ENCODE measurements at places on chromosomes 3 and 15.

DNA sequence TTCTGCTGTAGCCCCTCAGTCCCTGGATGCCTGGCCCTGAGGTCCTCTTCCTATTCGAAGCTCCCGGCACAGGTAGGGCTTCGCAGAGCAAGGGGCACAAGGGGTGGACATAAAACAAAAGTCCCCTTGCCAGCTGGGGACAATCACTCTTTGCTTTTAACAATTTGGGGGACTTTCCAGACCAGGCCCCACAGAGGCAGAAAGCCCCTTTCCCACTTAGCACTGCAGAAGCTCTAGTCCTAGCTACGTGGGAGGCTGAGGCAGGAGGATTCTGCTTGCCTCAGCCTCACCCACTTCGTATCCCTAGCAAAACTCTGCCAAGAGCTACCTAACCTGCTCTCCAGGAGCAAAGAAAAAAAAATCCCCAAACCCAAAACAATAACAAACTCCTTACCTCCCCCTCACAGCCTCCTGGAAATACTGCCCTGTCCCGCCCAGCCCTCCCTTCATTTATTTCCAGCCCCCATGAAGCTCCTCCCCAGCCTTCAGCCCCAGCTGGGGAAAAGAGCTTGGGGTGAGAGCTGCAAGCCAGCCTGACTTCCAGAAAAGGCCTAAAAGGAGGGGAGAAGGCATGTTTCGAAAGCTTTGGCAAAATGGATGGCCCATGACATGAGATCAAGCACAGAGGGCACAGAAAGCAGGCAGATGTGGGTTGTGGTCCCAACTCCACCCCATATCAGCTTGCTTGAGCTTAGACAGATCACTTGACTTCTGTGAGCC lies at the start of gene CIDEC:
Gene CIDEC (minus strand): TSS at position 424 of the 720 bp plus-strand sequence. CDS start 1,767 bp downstream, outside the sequence.
- no peak for DNase-seq

DNA sequence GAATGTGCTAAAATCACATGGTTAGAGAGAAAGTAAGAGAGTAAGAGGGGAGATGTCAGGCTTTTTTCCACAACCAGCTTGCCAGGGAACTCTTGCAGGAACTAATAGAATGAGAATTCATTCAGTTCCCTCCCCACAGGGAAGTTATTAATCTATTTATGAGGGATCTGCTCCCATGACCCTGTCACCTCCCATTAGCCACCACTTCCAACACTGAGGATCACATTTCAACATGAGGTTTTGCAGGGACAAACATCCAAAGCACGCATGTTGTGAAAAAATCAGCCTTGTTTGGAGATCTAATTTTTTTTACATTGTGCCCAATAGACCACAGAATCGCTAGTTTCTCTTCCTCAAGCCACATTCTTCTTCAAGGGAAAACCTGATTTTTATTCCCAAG lies 904.0 kb downstream of the TBL1XR1 start:
- DNase-seq = no peak

DNA sequence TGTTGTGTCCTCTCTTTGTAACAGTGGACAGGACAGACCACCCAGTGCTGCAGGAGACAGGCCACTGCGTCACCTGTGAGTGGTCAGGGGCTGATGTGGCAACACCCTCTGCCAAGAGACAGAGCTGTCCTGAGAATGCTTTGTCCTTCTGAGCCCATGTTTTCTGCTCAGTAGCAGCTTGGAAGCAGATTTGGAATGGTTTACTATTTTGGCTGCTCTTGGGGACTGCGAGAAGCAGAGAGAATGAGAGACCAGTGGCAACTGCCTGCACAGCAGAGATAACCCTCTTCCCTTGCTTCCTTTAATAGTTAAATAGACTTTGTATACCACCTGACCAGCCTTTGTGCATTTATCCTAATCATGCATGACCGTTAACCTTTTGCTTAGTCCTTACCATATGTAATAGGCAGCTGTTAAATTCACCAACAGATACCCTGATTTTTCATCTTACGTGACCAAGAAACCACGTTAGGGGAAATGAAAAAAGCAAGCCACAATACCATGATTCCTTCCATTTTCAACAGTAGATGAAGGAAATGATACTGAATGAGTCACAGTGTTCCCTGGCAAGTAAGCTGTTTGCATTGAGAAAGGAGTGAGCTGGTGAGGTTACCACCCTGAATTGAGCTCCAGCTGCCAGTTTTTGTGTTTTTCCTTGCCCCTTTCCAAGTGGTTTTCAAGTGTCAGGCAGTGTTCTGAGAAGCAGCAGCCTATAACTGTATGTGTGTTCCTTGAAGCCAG lies 35.5 kb downstream of the B3GALNT1 start:
- peak; percentile 86 for DNase-seq

DNA sequence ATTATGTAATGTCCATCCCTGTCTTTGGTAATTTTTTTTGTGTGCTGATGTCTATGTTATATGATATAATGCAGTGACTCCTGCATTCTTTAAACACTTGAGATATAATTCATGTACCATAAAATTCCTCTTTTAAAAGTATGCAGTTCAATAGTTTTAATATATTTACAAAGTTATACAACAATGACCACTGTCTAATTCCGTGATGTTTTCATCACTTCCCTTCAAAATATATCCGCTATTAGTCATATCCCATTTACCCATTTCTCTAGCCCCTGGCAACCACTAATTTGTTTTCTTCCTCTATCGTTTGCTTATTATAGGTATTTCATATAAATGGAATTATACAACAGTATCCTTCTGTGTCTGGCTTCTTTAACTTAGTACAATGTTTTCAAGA lies 64.9 kb upstream of the SUCLG2 start:
- DNase-seq = peak; percentile 0

- no peak for DNase-seq
Observed at GRCh38 chr3:123524981-123525380, 59.9 kb downstream of the HACD2 start.

GRCh38 chr3:14837186-14837877 lies 18.6 kb downstream of the FGD5 start:
- no peak for DNase-seq

GRCh38 chr15:100277087-100277855 lies 64.5 kb downstream of the ADAMTS17 start:
- no peak for DNase-seq

- DNase-seq = peak; percentile 49
Observed at GRCh38 chr15:94674296-94674695, 442.9 kb downstream of the MCTP2 start.

DNA sequence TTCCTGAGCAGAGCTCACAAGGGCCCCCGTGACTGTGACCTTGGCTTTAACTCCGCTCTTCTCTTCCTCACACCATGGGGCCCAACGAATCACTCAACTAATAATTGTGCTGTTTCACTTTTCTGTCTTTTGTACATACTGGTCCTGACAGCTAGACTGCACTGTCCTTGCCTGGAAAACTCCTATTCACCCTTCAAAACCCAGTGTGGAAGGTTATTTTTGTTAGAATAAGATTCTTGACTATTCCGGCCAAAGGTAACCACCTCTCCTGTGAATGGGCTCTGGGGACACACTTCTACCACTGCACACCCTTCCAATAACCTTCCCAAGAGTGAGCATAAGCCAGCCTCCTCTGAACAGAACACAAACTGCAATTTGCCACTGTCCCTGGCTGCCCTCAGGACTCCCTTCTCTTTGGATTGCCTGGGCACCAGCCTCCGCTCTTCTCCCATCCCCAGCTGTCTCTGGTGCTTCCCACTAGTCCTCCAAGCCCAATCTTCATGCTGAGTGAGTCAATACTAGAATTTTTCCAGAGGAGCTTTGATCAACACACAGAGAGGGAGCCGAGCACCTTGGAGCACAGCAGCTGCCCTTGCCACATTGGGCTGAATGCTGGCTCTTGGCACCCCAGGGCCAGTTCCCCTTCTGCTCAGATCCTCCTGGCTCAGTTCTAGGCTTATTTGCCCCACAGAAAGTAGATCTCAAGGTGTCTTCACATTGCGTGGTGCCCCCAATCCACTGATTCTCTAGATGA lies 2.1 kb downstream of the SCN5A start:
- no peak for DNase-seq

DNA sequence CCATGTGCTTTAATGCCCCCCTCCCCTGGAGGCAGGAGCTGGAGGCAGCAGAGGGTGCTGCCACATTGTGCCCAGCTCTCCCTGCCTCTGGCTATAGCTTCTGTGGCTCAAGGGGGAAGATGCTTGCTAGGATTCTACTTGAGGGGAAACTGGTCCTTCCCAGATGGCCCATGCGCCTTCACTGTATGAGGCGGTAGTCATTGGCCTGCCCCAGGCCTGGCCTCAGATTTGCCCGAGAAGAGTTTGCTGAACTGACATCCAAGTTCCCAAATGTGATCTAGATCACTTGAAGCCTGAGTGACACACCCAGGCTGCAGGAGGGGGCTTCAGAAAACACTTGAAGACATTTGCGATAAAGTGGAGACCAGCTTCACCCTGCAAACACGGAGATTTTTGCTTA lies 4.1 kb downstream of the SYNM start:
- no peak for DNase-seq

GRCh38 chr3:191682961-191683360 lies 222.0 kb downstream of the PYDC2 start:
- DNase-seq = no peak

DNA sequence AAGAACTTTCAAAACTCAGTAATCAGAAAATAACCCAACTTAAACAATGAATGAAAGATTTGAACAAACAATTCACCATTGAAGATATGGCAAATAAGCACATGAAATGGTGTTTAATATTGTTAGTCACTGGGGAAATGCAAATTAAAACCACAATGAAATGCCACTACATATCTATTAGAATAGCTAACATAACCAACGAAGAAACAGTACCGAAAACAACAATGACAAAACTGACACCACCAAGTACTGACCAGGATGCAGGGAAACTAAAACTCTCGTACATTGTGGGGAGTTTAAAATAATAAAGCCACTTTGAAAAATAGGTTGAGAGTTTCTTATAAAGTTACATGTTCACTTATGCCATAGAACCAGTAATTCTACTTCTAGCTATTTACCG lies 69.1 kb downstream of the KBTBD8 start:
- no peak for DNase-seq

DNA sequence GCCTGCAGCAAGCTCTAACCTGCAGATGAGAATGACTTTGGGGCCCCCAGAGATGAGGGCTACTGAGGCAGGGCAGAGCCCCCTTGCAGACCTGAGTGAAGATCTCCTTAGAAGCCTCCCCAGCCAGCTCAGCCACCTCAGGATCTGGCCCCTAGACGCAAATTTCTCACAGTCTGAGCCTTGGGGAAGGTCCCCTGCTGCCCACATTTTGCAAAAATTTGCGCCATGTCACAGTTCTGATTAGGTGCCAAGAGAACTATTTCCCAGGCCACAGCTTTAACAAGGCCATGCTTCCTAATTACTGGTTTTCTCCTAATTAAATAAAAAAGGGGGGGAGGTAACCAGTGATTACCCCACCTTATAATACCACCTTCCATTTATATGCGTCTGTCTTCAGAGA lies 81.0 kb upstream of the HES1 start:
- no peak for DNase-seq

GRCh38 chr15:77983708-77984445 lies 93.6 kb downstream of the TBC1D2B start:
- DNase-seq = no peak

GRCh38 chr3:39801216-39801615 lies 8.2 kb upstream of the MYRIP start:
- no peak for DNase-seq

All from astrocyte (in vitro differentiated cells and primary cell).